ENCODE measurements at places on chromosomes 13 and 19. TPM values are rescaled to one million over a fixed set of nuclear protein-coding genes. Genes with fewer than 3 reads are reported as not detected.

GRCh38 chr19:18710996-18711751 lies 27.7 kb downstream of the CRTC1 start:
- DNase-seq: no peak

DNA sequence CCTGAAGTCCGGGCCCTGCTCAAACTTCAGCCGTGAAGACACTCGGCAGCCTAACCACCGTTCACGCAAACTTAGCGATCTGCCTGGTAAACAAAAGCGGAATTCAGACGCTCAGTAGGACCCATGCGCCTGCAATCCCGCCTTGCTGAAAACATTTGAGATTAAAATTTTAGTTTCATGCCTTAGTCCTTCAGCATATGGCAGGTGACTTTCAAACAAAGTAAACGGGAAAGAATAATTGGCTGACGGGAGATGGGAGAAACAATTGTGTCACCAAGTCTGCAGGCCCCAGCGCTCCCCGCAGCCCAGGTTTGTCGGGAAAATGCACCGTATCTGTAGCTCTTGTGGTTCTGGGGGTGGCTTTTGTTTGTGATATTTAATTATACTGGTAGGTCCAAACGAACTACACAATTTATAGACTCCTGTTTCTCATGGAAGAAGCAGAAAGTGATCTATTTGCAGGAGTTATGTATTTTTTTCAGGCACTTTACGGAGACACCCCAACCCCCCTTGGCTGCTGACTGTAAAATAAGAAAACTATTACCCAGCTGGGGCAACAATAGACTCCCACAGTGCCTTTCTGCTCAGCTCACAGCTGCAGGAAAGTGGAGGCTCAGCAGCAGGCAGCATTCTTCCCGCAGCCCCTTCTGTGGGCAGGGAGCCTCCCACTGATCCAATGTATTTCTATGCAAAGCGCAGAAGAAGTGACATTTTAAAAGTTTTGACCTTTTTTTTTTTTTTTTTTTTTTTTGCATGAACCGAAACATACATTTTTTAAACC lies 94.8 kb downstream of the SOX1 start:
- DNase-seq: no peak

- DNase-seq: no peak
These were observed 28.0 kb downstream of the FRY start for GRCh38 chr13:32059511-32059984.

DNA sequence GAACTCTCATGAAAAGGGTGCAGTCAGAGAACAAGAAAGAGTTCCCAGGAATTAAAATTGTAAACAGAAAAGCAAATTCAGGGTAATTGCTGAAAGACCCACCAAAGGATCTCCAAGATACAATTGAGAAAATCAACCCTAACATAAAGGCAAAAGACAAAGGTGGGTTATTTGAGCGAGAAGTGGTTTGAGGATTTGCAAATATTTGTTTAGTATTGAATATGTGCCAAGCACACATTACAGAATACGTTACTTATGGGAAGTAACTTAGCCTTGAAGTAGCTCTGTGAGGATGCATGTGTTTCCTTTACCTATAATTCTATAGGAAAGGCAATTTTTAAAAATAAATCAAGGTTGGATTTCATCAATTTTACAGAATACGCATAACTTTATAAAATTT lies 10.0 kb upstream of the CEACAM21 start:
- no peak for DNase-seq

- DNase-seq: no peak
These were observed 546 bp upstream of the ZNF546 start for GRCh38 chr19:39996218-39996810.

DNA sequence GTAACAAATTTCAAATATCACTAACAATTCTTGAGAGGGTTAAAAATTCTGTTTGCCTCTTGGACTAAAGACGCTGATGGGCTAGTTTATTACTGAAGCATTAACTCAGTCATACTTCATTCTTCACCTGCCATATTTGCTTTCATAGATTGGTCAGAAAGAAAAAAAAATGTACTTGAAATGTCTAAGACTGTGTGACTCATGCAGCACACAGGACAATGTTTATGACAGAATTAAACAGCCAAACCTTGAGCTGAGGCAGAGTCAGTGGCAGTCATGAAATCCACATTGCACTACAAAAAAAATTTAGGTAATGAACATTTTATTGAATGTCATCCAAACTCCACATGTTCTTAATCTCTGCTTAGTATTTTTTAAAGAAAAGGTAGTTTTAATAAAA lies 135.6 kb downstream of the PRR20E start:
- DNase-seq: no peak

DNA sequence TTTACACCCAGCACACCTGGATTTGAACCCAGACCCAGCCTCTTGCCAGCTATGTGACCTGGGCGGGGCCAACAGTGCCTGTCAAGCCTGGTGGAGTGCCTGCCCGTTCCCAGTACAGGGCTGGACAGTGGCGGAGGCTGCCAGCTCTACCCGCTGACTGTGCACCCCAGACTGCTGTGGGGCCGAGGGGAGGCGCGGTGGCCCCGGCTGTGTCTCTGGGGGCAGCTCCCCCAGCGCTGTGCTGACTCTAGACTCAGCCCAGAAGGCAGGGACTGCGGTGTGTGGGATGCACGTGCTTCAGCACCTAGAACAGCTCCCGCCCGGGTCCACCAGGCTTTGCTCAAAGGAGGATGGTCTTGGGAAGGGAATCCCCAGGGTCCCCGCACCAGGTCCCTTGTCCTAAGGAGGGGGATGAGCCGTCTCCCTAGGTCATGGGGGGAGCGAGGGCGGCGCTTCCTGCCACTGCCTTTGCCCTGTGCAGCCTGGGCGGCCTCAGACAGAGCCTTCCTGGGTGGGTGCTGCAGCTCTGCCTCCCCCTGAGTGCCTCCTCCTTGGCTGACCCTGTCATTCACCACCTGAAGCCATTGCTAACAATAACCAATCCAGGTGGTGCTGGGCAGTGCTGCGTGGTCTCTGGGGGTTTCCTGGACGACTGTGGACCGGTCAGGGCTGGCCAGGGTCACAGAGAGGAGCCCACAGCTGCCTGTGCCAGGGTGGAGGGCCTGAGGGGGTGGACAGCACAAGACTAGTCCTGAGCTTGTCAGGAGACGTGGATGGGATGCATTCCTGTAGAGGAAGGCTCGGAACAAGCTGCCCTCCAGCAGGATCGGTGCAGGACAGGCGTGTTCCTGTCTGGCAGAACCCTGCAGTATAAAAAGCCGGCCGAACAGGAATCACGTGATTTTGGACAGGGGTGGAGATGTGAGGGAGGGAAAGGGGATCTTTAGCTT lies 18.6 kb downstream of the TMEM255B start:
- DNase-seq: peak; percentile 15

Gene NDFIP2
- 23.1 TPM for total RNA-seq

GRCh38 chr13:20264271-20265018 lies 32.3 kb upstream of the GJB6 start:
- no peak for DNase-seq

DNA sequence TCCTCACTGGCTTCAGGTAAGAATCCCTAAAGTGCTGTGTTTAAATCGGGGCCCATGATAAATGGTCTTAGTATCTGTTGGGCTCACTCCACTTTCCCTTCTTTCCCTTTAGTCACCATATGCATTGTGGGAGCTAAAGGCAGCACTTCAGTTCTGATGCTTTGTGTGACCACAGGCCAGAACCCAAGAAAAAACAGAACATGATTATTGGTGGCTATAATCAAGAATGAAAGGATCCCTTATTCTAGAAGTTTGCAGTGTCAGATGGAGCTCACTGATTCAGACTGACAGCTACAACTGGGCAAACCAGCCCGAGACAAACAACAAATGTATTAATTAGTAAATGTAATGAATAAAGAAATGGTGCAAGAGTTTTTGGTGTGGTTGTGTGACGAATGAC lies 57.3 kb upstream of the POMP start:
- no peak for DNase-seq

GRCh38 chr19:27935669-27936068 lies 1277.3 kb downstream of the UQCRFS1 start:
- no peak for DNase-seq

DNA sequence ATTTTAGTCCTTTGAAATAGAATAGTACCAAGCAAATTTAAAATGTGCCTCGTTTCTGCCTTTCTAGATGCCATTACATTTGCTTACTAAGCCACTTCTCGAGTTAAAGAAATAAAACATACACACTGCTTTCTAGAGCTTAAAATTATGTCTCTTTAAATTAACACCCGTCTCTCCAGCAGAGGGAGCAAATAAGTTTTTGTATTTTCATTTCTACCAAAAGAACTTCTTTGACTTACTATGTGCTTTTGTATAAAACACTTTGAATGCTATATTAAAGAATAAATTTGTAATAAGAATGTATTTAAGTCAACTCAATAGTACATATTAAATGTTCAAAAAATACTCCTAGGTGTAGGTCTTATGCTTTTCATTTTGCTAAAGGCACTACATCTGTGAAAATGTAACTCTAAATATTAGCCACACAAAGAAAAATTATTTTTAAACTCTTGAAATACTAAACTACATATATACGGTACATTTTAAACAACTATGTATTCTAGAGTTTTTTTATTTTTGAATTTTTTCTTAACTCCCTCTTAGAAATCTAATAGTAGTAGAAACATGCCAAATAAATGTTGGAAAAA lies 269.3 kb upstream of the MIR17HG start:
- no peak for DNase-seq

Gene IGFL4
- not detected for total RNA-seq

GRCh38 chr19:2609389-2610116 lies 92.9 kb downstream of the GNG7 start:
- DNase-seq: no peak

- no peak for DNase-seq
These were observed 1.1 kb upstream of the ITM2B start for GRCh38 chr13:48231933-48232332.

Gene SULT2A1
- not detected for total RNA-seq

DNA sequence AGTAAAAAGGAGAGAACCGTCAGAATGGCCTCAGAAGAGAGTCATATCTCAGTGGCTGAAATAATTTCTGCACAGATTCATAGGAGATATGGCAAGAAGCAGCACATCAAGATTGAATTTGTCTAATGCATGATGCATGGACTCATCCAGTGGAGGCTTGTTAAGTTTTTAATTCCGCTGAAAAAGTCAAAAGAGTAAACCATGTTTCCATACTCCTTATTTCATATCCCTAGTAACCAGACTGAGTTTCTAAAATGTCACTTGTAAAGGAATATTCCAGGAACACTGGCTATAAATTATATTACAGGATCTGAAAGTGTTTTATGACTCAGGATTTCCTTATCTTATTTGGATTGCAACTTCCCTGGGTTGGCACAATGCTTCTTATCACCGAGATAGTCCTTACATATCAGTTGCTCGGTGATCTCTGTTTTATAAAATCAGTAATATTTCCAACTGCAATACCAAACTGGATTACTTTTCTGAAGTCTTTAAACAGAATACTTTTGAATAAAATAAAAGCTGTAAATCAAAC lies 180.2 kb upstream of the TSC22D1 start:
- DNase-seq: no peak

DNA sequence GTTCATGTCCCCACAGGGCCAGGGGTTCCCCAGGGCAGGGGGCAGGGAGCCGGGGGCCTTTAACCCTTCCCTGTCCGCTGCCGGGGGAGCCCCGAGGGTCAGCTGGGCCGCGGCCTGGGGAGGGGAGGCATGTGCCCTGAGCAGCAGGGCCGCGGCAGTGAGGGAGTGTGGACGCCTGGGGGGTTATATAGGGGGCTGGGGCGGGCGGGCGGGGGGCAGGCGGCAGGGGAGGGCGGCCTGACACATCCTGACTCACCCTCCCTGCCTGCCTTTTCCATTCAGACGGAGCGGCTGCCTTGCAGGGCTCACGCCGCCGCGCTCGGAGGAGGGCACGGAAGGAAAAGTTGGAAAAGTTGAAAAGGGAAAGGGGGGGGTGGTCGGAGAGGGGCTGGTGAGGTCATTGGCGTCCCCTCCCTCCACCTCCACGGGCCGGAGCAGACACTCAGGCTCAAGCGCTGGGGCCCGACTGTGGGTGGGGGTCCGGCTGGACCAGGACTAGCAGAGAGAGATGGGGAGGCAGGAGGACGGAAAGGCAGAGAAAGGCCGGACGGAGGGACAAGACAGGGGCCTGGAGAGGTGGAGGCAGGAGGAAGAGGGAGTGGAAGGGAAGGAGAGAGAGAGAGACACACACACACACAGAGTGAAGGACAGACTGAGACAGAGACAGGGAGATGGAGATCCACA lies at the start of gene IL11:
IL11 (minus strand) TSS at position 159 of the 684 bp plus-strand sequence; CDS start at position 6, 153 bp downstream.
- DNase-seq: no peak

Measured in omental fat pad (tissue), 4 donors.